ENCODE measurements at places on chromosomes 4 and X. TPM values are rescaled to one million over a fixed set of nuclear protein-coding genes. Genes with fewer than 3 reads are reported as not detected.

Gene SLC25A31
- not detected for total RNA-seq

Gene CLNK
- not detected for total RNA-seq

Gene SHROOM3
- 46.2 TPM for total RNA-seq

Gene PCDH7
- total RNA-seq = 12.9 TPM

Gene CT47B1
- total RNA-seq = not detected

Gene MGARP
- 1.4 TPM for total RNA-seq

Gene SLC25A43
- 20.3 TPM for total RNA-seq

Gene ZFP92
- 0.85 TPM for total RNA-seq

Measured in sciatic nerve (tissue), 2 donors.